SK-N-SH (cell line): ENCODE measurements at places on chromosomes 6 and 20.

DNA sequence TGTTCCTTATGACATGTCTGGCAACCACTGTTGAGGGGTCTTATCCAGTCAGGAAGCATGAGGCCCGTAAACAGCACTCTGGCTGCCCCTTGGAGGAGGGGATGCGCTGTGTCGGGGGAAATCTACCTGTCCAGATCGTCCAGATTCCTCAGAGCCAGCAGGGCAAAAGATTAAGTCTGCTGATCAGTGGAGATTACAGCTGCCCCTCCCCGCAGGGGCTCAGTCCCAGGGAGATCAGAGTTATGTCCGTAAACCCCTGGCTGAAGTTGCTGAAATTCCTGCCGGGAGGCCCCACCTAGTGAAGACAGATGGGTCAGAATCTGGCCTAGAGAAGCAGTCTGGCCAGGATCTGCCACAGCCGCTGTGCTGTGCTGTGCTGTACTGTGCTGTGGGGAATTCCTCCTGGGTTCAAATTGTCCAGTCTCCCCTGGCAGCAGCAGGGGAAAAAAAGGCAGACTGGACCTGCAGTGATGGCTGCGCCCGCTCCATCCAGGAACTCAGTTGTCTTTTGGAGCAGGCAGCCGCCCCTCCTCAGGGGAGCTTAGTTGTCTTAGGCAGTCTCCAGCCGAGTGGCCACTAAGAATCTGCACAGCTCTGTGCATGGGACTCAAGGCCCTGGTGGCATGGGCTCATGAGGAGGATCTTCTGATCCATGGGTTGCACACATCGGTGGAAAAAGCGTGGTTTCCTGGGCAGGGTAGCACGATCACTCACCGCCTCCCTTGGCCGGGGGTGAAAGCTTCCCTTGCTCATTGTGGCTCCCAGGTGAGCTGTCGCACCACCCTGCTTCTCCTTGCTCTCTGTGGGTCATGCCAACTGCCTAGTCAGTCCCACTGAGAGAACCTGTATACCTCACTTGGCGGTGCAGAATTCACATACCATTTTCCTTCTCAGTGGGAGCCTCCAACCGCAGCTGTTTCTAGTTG is 1368.8 kb upstream of the ADGRB3 start:
- DNase-seq = no peak

DNA sequence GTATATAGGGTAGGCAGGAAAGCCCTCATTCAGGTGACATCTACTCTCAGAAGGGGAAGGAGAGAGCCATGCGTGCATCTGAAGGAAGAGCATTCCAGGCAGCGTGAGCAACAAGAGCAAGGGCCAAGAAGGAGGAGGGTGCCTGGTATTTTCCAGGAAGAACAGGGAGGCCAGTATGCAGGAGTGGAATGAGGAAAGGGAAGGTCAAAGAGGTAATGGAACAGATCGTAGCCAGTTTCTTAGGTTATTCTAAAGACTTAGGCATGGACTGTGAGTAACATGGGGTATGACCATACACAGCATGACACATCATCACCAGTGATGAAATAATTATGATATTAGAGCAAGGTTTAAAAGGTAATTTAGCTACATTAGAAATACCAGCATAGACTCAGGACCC is 24.1 kb downstream of the ALDH8A1 start:
- DNase-seq = no peak

- DNase-seq = no peak
Observed at GRCh38 chr6:120938164-120938875, 396.0 kb downstream of the TBC1D32 start.

DNA sequence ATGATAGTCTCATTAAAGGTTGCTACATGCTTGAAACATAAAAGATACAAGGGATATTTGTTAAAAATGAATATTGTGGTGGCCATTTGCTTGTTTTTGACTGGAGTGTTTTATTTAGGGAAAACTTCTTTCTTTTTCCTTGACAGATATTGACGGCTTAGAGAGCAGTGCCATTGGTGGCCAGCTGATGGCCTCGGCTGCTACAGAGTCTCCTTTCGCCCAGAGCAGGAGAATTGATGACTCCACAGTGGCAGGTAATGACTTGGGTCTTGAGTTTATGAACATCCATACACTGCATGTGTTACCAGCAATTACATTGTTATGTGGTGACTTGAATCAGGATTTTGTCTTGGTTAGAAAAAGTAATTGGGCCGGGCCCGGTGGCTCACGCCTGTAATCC is 67.5 kb upstream of the PBOV1 start:
- no peak for DNase-seq
